T-cell (primary cell): ENCODE measurements at places on chromosomes 5 and 9. TPM values are rescaled to one million over a fixed set of nuclear protein-coding genes. Genes with fewer than 3 reads are reported as not detected.

TAF11L10 gene
- total RNA-seq, result not detected

- no peak for DNase-seq
Observed at GRCh38 chr9:138097501-138097991, 220.0 kb downstream of the CACNA1B start.

PHF24 gene
- not detected for total RNA-seq

GRCh38 chr9:93558503-93558902, 17.9 kb upstream of the PHF2 start:
- no peak for DNase-seq

DNA sequence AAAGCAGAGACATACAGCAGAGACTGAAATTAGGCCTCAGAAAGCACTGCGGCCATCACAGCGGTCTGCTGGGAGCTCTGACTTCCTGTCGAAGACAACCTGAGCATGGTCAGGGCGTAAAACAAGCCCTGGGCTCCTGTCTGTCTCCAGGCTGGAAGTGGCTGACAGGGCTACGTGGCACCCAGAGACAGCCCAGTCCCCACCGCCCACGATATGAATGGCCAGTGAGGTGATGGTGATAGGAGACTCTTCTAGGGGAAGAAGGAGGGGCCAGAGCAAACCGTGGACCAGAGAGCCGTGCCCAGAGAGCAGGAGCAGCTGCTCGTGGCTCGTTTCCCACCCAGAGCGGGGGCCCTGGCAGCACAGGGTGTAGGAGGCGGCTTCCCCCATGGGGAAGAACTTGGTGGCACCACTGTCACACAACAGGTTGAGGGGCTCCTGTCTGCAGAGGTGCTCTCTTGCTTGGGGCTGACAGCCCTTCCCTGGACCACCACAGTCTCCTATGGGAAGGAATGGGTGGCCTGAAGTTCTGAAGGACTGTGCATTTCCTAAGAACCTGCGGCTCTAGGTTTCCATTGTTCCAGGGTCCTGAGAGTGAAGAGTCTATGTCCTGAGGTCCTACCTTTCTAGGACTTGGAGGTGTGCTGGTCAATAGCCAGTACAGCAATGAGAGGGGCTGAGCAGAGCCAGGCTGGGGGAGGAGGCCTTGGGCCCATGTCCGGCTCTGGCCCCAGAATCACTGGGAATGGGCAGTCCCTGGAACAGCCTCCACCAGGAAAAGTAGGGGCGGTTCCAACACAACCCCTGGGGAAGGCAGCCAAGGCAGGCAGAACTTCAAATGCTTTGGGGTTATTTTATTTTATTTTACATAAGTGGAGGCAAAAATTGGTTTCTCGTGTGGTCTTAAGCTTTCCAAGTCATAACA, 56.4 kb downstream of the BARX1 start:
- DNase-seq, result no peak

INSYN2B gene
- not detected for total RNA-seq

TMEM171 gene
- total RNA-seq, result 0.47 TPM

- no peak for DNase-seq
Observed at GRCh38 chr9:68869022-68869421, 144.9 kb downstream of the PRKACG start.

ADAMTSL2 gene
- total RNA-seq, result 0.16 TPM

PCDHGC5 gene
- not detected for total RNA-seq
